ENCODE measurements at places on chromosomes 2 and 18.

DNA sequence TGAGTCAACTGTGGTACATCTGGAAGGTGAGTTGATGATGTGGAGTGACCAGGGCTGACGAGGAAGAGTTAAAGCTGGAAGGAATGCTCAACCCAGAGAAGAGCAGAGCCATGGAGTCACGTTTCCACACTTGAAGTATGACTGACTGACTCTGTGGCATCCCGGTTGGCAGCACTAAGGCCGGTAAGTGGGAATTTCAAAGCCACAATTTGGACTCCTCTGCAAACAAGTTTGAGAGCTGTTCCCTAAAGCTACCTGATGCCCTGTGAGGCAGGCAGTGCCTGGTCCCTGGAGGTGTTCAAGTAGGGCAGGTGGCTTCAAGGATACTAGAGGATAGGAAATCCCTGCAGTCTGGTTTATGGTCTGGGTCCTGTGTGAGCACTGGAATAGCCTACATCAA, 69.3 kb upstream of the ITGB6 start:
- DNase-seq = no peak

- no peak for DNase-seq
Measured at GRCh38 chr2:42205337-42205736, 36.2 kb downstream of the EML4 start.

- DNase-seq = no peak
Measured at GRCh38 chr2:224860786-224861185, 144.6 kb upstream of the CCDC195 start.

DNA sequence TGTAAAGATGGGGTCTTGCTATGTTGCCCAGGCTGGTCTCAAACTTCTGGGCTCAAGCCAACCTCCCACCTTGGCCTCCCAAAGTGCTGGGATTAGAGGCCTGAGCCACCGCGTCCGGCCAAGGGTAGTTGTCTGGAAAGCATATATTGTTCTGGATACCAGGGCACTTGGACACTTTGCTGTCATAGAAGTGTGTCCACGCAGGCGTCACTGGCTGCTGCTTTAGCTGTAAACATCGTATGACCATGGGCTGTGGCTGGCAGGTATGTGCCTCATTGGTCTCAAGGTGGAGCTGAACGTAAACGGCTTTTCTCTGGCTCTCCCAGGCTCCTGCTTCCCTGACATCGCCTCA, 3.2 kb upstream of the GPR35 start:
- DNase-seq = no peak

- no peak for DNase-seq
Measured at GRCh38 chr2:16255120-16255519, 314.8 kb downstream of the MYCN start.

DNA sequence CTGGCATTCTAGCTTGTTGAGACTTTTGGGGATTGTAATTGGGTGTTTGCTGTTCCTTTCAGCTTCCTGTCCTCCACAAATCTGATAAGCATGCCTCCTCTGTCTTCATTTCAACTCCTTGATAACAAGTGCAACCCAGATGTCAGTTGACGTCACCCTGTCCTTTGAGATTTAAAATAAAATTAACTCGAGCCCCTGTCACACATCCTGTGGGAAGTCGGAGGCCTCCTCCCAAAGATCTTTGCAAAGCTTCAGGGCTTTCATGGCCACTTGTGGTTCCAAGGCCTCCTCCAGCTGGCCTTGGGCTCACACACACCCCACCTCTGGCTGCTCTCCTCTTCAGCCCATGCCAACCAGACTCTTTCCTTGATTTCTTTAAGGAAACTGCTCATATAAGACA, 69.9 kb upstream of the ITGA6 start:
- DNase-seq = no peak

DNA sequence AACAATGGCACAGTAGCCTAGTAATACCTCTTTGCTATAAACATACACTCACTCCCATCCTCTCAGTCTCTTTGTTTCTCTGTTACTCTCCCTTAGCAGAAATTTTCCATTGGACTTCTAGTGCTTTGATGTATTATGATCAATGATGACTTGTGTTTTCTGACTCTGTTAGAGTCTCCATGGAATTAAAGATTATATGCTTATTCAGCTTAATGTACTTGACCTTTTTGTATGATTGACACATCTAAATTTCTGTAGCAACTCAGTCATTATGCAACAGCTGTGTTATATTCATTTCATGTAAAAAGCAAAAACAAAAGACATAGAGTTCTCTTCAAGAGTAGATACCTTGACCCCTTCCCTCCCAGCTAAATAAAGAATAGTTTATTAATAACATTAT, 173.8 kb downstream of the SLC4A10 start:
- DNase-seq = no peak

DNA sequence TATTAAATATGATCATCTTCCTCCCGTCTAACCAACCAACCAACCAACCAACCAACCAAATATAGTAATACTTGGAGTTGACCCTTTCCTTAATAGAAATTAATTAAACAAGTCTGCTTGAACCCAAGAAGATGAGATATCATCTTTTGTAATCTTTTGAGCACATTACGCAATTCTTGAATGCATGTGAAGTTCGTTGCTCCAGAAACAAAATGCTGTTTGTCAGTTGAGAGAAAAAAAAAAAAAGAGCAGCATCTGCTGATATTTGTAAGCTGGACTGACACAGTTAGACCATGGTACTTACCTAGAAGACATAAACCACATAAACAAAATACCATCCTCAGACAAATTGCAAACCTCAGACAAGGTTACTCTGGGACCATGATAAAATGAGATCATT, 9.2 kb upstream of the SERPINB2 start:
- DNase-seq = no peak

- DNase-seq = no peak
Measured at GRCh38 chr18:31977270-31977872, 34.4 kb upstream of the TRAPPC8 start.

DNA sequence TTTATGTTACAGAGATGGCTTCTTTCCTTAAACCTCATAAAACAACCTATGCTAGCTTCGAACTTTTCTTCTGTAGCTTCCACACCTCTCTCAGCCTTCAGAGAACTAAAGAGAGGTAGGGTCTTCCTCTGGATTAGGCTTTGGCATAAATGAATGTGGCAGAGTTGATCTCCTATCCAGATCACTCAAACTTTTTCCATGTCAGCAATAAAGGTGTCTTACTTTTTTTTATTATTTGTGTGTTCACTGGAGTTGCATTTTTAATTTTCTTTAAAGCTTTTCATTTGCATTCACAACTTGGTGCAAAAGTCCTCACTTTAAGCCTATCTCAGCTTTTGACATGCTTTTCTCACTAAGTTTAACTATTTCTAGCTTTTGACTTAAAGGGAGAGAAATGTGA, 66.0 kb downstream of the LANCL1 start:
- DNase-seq = no peak

GRCh38 chr2:108579623-108580022, 45.4 kb downstream of the LIMS1 start:
- DNase-seq = no peak

GRCh38 chr2:88053934-88054781, 1.4 kb downstream of the KRCC1 start:
- no peak for DNase-seq

GRCh38 chr2:69177063-69177771, 164.2 kb downstream of the ANTXR1 start:
- DNase-seq = no peak

- no peak for DNase-seq
Measured at GRCh38 chr2:16645775-16646559, 19.7 kb downstream of the CYRIA start.

- DNase-seq = no peak
Measured at GRCh38 chr2:131026919-131027318, 66.3 kb downstream of the FAM168B start.

DNA sequence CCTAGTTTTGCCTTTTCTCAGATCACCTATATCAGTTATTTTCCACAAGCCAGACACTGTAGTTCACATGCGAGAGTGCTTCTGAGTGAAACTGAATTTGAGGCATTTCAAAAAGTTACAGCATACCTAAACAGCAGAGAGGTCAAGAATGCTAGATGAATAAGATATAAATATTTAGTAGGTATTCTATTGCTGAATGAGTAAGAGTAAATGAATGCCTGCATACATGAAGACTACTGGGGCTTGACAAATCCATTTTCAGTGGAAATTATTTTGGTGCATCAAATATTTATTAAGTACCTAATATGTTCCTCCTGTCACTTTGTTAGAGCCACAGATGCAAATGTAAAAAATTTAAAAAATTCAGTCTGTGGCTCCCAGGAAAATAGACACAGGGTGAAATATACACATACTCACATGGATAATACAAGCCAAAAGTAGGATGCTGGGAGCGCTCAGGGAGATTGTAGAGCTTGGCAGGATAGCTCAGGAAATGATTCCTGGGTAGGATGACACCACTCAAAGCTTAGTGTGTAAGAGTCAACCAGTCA, 27.6 kb upstream of the CDC42EP3 start:
- no peak for DNase-seq

DNA sequence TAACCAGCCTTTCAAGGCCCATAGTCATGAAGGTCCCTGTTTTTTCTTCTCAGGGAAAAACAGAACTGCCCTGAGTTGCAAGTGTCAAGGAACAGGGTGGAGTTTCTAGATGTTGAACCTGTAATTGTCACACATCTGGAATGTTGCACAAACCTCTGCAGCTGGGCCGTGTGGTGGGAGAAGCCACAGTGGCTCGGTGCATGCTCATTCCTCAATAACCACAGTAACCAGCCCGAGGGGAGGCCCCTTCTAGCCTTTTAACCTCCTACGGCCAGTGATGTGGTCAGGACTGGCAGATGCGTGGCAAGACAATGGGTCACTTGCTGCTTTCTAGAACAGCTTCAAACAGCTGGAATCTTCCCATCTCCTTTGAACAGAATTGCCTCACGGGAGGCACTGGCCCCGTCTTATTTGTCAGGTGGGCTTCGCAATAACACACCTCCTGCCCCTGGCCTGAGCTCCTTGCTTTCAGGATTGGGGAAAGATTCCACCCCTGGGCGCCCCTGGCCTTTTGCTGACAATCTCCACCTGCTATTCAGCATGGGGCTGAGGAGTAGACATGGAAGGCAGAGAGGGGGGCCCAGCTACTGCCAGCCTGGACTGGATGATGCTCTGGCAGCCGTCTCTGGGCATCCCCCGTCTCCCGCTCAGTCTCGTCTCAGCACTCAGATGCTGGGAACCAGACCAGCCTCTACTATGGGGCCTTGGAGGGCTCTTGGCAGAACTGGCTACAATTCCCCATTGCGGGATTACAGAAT, 102.9 kb downstream of the KLHL29 start:
- no peak for DNase-seq

- no peak for DNase-seq
Measured at GRCh38 chr18:49123431-49123830, 172.7 kb upstream of the SMAD7 start.

- no peak for DNase-seq
Measured at GRCh38 chr2:208142925-208143799, 2.8 kb downstream of the CRYGB start.

- DNase-seq = no peak
Measured at GRCh38 chr2:25109822-25110221, 58.6 kb downstream of the POMC start.

- no peak for DNase-seq
Measured at GRCh38 chr2:121513597-121514333, 16.9 kb upstream of the RNU4ATAC start.

- DNase-seq = no peak
Measured at GRCh38 chr2:165562233-165562632, 92.7 kb downstream of the CSRNP3 start.

- DNase-seq = peak; percentile 35
Measured at GRCh38 chr18:13612196-13612997, 114.0 kb downstream of the FAM210A start.

All from activated T-cell treated with anti-CD3 and anti-CD28 coated beads for 4 hours (primary cell).